ENCODE measurements at places on chromosomes 5 and 9.

DNA sequence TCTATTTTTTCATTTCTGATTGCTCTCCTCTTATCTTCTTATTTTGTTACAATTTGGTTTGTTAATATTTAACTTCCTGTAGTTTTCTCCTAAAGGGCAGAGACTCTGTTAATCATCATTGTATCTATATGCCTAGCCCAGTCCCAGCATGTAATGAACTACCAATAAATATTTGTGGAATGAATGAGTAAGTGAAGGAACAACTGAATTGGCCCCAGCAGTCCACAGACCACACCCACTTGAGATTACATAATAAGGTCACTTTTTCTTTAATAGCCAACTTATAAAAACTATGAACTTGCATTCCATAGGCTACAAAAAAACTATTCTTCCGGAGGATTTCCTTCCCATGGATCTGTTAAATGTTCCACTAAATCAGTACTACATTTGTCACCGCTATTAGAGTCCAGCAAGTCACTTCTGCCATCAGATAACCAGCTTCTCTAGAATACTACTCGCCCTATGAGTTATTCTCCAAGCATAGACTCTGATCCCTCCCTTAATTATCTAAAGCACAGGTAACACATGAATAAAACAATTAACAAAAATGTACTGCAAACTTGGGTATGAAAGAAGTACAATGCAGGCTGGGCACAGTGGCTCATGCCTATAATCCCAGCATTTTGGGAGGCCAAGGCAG lies 27.5 kb upstream of the TNPO1 start:
- no peak for DNase-seq

DNA sequence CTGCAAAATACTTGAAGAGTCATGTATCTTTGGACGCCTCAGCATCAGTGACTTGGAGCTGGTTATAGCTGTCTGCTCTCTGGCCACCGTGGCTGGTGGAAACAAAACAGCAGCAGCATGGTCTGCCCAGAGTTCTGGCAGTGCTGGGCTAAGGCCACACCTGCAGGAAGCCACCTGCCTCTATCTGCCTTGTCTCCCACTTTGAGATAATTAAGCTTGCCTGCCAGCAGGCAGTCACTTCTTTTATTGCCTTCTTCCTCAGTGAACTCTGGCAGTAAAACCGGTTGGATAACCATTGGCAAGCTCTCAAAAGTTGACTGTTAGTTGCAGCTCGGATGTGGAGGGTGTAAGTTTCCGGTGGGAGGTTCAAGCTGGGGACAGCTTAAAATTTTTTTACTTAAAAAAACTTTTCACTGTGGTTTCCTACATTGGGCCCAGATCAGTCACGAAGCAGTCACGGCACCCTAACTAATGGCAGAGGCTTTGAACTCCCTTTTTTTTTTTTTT lies 4.9 kb downstream of the SMIM3 start:
- DNase-seq, result peak; percentile 79

- DNase-seq, result no peak
These were observed 294.0 kb downstream of the ZNF608 start for GRCh38 chr5:124452412-124452811.

GRCh38 chr9:120454467-120454866 lies 125.5 kb downstream of the CDK5RAP2 start:
- DNase-seq, result no peak

GRCh38 chr5:64069486-64069885 lies 96.2 kb upstream of the RNF180 start:
- no peak for DNase-seq

GRCh38 chr9:111095441-111095840 lies 57.2 kb upstream of the LPAR1 start:
- DNase-seq, result no peak

DNA sequence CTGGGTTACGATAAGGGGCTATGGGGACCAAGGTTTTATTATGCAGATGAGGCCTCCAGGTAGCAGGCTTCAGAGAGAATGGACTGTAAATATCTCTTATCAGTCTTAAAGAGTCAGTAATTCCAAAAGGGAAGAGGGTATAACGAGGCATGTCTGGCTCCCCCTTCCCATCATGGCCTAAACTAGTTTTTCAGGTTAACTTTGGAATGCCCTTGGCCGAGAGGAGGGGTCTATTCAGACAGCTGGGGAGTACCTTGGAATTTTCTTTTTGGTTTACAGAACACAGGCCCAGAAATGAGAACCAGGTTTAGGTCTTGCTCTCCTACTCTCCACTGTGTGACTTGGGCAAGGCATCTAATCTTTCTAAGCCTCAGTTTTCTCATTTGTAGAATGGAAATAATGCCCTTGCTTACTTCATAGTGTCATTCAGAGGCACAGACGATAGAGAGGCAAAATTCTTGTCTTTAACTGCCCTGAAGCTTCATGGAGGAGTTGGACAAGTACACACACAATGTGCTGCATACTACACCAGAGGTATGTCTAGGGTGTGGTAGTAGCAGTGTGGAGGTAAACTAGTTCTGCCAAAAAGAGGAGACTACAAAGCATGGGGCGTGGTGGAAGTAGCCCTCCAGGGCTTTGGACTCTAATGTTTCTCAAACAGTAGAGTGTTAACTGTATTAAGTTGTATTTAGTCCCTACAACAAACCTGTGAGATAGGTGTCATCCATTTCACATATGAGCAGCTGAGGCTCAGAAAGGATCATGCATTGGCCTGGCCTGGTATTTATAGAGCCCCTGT lies 45.5 kb downstream of the IRF1 start:
- DNase-seq, result no peak

DNA sequence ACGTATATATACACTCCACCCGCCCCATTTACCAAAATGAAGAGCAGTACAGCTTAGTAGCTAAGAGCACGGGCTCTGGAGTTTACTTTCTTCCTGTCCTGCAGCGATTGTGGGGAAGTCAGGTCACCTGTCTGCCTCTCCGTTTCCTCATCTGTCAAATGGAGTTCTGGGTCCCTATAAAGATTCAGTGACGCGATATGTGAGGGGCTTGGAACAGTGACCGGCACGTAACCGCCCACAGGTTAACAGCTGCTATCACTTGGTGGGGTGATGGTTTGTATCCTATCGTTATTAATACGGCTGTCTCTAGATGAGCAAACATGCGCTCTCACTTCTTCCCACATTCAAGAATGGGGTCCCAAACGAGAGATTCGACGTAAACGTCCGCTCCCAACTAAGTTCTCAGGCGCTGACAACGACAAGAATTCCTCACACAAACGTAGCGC lies 426 bp downstream of the FAM114A2 start:
- peak; percentile 77 for DNase-seq

DNA sequence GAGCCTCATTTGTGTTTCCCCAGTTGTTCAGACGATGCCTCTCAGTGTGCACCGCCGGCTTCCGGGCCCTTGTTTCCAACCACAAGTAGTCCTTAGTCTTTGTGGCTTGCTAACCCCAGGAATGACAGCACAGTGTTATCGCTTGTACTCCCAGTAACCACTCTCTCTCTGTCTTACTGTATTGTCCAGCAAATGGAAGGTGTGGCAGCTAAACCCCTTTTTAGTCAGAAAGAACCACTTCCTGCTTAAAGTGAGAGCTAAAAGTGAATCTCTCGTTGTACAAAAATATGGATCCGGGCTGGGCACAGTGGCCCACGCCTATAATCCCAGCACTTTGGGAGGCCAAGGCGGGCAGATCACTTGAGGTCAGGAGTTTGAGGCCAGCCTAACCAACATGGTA lies 61.3 kb downstream of the ENC1 start:
- DNase-seq, result peak; percentile 28

- DNase-seq, result peak; percentile 8
These were observed 37.0 kb downstream of the MAMDC2 start for GRCh38 chr9:70080481-70081119.

GRCh38 chr5:151126199-151126645 lies 31.4 kb downstream of the ANXA6 start:
- peak; percentile 81 for DNase-seq

DNA sequence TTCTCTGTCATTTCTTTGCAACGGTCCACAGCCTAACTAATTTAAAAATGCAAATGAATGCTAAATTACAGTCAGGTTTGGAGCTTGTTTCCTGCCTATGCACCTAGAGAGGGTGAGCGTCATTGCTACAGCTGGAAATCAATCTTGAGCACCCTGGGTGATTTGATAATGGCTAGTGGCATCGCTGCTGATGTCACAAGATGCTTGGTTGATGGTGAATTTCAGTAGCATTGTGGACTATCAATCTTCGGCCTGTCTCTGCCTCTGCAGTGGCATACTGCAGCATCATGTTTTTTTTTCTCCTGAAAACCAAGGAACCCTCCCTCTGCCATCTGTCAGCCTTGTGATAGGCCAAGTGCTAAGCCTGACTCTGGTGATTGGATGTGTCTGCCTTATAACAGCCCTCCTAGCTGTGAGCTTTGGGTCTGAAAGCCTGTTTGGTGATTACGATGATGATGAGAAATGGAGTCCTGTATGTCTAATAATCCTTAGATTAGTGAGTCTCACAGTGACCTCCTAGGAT lies 75.3 kb downstream of the NMUR2 start:
- no peak for DNase-seq

DNA sequence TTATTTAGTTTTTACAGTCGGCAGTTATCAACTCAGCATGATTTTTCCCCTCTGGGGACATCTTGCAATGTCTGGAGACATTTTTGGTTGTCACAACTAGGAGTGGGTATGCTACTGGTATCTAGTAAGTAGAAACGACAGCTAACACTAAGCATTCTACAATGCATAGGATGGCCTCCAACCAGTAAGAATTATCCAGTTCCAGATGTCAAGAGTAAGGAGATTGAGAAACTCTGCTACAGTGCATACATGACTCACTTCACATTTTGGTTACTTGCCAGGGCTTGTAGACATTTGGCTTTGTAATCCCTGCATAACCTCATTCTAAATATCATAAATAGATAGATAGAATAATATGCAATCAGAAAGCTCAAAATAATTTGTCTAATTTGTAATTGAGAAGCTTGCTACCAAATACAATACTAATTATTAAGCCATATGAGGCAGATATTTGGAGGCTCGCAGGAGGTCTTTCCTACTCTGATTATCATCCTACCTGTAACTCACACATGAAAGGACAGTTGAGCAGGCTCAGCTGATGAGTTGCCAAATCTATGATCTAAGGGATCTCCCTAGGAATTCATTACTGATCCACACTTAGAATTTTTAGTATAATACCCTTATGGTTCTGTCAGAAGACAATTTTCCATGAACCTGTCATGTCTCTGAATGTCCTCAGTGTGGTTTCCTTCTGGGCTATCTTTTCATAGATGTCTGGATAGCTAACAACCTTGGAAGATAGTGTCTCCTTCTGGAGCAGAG lies 346.9 kb upstream of the TLE4 start:
- no peak for DNase-seq

GRCh38 chr5:81971712-81972491 lies at the start of gene ATG10:
ATG10 (plus strand) TSS chr5:81972023; CDS start chr5:81987571, 15,548 bp downstream.
- peak; percentile 94 for DNase-seq

DNA sequence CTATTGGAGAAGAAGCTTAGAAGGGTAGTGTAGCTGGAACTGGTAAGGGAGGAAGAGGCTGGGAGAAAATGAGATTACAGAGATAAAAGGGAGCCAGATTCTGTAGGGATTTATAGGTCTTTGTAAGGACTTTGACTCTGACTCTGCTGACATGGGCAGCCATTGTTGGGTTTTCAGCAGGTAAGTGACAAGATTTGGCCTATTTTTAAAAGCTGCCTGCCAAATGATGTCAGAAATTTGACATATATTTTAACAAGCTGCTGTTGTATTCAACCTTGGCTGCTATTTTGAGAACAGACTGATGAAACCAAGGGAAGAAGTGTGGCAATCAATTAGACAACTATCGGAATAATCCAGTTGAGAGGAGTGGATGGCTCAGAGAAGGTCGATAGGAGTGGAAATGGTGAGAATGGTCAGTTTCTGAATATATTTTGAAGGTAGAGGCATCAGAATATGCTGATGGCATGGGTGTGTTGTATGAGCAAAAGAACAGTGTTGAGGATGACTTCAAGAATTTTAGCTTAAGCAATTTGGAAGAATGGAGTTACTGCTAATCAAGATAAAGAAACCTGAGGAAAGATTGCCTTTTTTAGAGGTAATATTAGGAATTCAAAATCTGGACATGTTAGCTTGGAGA lies 56.8 kb downstream of the KCTD16 start:
- DNase-seq, result no peak

GRCh38 chr5:150279330-150280020 lies 10.1 kb downstream of the CAMK2A start:
- no peak for DNase-seq

DNA sequence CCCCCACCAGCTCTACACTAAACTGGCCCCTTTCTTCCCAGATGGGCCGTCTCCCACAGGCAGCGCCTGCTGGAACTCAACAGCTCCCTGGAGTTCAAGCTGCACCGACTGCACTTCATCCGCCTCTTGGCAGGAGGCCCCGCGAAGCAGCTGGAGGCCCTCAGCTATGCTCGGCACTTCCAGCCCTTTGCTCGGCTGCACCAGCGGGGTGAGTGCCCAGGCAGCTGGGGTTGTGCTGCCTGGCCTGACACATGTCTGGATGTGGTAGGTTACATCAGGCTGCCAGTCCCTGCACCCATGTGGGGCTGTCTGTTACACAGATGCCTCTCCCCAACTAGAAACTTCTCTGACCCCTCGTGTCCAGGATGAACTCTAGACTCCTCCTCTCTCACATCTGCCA lies 9.8 kb downstream of the NHP2 start:
- no peak for DNase-seq

DNA sequence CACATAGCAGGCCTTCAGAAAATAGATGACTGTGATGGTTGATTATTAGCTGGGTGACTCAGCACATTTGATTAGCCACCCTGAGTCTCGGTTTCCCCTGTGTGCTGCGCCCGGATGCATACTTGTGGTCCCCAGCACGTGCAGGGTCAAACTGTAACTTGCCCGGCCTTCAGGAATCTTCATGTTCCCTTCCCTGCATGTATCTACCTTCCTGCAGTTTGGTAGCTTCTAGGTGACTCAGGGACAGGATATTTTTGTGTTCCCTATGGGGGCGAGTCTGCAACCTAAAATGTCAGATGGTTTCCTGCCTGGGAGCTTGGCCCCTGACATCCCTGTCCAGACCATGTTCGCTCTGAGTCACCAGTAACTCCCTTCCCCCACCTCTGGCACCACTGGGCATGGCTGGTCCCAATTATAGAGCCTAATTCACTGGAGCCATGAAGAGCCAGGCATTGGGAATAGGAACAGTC lies 13.2 kb downstream of the PTGS1 start:
- DNase-seq, result no peak

GRCh38 chr9:125986966-125987365 lies 239.8 kb downstream of the PBX3 start:
- no peak for DNase-seq

- no peak for DNase-seq
These were observed 190.5 kb downstream of the SEC61B start for GRCh38 chr9:99412606-99413005.

DNA sequence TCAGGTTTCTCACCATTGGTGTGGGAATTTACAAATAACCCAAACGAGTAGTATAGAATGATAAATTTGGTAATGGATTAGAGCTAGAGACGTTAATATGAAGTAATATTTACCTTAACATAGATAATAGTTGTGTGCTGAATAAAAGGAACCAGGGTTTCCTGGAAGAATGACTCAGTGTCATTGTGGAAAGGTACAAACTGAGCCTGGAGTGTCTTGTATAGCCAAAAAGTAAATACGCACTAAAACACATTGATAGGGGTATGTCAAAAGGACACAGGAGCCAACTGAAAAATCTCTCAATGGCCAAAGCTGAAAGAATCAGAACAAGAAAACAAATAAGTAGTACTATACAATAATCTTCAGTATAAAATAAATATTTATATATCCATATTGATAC lies 363.5 kb downstream of the SLCO4C1 start:
- no peak for DNase-seq
